ENCODE measurements at places on chromosomes 7 and 10. TPM values are rescaled to one million over a fixed set of nuclear protein-coding genes. Genes with fewer than 3 reads are reported as not detected.

Gene C10orf53
- total RNA-seq, result not detected

DNA sequence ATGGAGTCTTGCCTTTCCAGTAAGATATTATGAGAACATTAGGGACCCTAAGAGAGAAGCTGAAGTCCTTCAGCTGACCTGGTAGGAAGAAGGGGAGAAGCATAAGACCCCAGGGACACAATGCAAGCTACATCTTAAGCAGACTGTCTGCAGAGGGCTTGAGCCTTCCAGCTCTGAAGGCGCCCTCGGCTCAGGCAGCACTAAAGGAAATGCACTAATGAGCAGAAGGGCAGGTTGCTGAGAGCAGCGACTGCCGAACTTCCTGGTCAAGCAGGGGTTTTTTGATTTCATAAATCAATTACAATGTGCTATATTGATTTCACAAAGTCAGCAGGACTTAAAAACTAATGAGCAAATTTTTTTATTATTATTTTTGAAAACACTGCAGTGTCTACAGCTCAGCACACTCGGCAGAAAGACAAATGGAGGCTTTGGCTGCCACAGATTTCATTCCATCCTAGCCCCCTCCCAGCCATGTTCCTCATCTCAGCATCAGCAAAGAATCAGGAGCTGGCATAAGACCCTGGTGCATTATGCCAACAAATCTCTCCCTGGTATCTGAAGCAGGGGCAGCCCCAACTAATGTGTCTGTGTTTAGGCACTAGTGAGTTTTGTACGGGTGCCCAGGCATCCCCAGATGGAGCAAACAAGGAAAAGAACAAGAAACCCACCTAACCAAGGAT, 57.1 kb downstream of the LRRTM3 start:
- H3K36me3 ChIP-seq, result no peaks in the 10 kb centered on the region
- H3K4me1 ChIP-seq, result peaks cover 2% of the 10 kb centered on the region
- H3K4me3 ChIP-seq, result no peak overlapping the region
- no peak overlapping the region for H3K27ac ChIP-seq
- no peaks in the 10 kb centered on the region for H3K27me3 ChIP-seq

DNA sequence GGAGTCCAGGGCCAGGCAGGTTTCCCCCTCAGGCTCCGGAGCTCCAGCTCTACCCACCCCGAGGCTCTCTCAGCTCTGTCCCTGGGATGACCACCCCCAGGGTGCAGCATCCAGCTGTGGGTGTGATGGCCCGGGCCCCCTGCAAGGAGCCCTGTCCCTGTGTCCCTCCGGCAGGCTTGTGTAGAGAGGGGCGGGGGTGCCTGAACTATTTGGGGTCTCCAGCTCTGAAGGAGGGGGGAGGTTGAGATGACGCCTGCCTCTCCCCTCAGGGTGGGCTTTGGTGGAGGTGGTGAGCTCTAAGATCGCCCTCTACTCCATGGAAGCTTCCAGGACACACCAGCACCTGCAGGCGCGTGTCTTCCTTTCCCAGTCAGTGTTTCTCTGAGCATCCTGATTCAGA, 39.4 kb downstream of the ADRA2A start:
- no peak overlapping the region for H3K27ac ChIP-seq
- DNase-seq, result no peak
- peaks cover 12% of the 10 kb centered on the region for H3K27me3 ChIP-seq
- H3K36me3 ChIP-seq, result no peaks in the 10 kb centered on the region

DNA sequence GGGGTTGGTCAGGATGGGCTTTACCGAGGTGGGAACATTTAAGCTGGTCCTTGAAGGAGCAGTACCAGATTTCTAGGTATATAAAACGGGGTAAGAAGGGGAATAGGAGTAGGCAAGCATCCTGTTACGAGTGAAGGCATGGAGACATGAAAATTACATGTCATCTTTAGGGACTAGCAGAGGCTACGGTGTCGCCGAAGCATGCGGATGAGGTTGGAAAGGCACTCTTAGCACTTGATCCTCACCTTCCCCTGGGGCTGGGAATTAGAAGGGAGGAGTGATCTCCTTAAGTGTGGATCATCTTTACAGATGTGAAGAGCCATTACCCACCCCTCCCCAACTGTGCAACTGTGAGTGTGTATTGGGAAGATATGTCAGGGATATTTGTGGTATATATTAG, 13.8 kb upstream of the ZRANB1 start:
- DNase-seq, result no peak
- H3K27me3 ChIP-seq, result no peaks in the 10 kb centered on the region
- no peak overlapping the region for H3K27ac ChIP-seq
- peaks cover 23% of the 10 kb centered on the region for H3K36me3 ChIP-seq

- no peaks in the 10 kb centered on the region for H3K36me3 ChIP-seq
- H3K27me3 ChIP-seq, result no peaks in the 10 kb centered on the region
- no peak overlapping the region for H3K27ac ChIP-seq
Measured at GRCh38 chr10:86113501-86113900, 253.1 kb downstream of the GRID1 start.

Gene VWC2
- total RNA-seq, result not detected

Gene FOXI2
- total RNA-seq, result not detected

Gene IFIT1B
- not detected for total RNA-seq

DNA sequence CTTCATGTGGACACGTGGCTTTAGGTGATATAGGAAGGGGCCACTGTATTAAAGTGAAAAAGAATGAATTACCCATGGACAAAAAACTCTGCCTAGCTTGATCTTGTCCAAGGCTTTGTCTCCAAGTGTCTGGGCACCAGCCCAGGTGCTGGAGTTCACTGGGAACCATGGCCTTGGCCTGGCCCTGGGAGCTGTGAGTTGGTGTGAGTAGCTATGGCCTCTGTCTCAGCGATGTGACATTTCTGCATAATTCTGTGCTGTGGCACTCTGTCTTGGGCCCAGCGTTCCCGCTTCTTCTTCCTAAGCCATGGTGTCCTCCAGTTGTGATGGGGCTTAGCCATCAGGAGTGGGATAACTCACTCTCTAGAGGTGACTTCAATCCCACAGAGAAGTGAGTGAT, 119.0 kb upstream of the PPP2R2D start:
- DNase-seq, result no peak
- no peak overlapping the region for H3K27ac ChIP-seq
- no peak overlapping the region for H3K4me3 ChIP-seq
- peaks cover 3% of the 10 kb centered on the region for H3K36me3 ChIP-seq
- H3K27me3 ChIP-seq, result no peaks in the 10 kb centered on the region

- H3K36me3 ChIP-seq, result no peaks in the 10 kb centered on the region
- H3K27me3 ChIP-seq, result no peaks in the 10 kb centered on the region
- no peak for DNase-seq
- H3K4me1 ChIP-seq, result no peaks in the 10 kb centered on the region
Measured at GRCh38 chr7:70376561-70377031, 755.3 kb upstream of the GALNT17 start.

GRCh38 chr10:127874671-127875448, 17.9 kb downstream of the CLRN3 start:
- DNase-seq, result no peak
- peaks cover 15% of the 10 kb centered on the region for H3K27me3 ChIP-seq
- no peak overlapping the region for H3K4me3 ChIP-seq
- no peaks in the 10 kb centered on the region for H3K36me3 ChIP-seq
- H3K27ac ChIP-seq, result no peak overlapping the region
- peaks cover 9% of the 10 kb centered on the region for H3K4me1 ChIP-seq

DNA sequence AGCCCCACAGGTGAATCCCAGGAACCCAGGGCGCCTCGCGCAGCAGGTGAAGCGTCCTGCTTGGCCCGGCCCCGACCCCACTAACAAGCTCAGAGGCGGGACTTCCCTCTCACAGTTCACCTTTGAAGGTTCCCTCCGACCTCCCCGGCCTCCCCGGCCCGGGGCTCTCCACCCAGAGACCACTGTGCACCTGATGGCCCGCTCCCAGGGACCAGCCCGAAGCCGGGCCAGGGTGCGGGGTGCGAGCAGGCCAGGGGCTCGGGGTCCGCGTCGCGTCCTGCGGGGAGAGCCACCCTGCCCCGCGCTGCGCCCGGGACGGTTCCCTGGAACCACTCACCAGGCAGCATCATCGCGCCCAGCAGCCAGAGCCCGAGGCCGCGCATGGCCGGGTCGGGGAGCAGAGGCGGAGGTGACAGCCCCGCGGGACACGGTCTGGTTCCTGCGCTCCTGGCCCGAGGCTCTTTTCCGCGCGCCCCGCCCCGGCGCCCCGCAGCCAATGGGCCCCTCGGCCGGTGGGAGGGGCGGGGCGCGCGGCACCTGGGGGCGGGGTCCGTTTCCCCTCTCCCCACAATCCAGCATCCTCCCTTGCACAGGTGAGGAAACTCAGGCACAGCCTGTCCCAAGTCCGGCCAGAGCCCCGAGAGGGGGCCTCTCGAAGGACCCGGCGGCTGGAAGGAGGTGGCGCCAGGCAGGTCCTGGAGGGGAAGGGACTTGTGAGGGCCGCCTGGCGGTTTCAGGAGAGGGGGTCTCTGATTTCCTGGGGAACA, at the start of gene ADAM8:
TSS of gene ADAM8 (minus strand) at position 434 of the 767 bp plus-strand sequence. CDS start at position 383, 51 bp downstream.
- H3K4me3 ChIP-seq, result peak within 1 kb of the TSS; percentile 96
- peaks cover 29% of the 10 kb centered on the region for H3K4me1 ChIP-seq
- H3K27me3 ChIP-seq, result no peaks in the 10 kb centered on the region
- peak; percentile 93 for DNase-seq

DNA sequence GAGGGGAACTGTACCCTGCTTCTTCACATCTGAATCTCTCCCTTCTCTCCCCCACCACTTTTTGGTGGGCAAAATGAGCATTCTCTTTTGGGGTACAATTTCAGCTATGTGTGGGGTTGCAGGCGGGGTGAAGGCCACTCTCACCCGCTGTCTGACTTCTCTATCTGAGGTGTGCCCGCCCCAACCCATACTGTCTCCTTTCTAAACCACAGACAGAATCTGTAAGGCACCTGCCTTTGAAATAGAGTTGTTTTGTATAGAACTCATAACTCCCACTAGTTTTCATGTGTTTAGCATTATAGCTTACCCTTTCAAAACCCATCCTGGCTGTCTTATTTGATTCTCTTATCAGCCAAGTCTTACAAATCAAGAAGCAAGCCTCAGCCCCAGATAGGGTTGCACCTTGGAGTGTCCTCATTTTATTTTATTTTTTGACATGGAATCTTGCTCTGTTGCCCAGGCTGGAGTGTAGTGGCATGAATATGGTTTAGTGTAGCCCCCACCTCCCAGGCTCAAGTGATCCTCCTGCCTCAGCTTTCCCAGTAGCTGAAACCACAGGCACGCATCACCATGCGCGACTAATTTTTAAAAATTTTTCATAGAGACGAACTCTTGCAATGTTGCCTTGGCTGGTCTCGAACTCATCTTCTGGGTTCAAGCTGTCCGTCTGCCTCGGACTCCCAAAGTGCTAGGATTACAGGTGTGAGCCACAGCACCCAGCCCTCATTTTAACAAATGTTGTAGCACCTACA, 11.9 kb downstream of the TSPAN14 start:
- H3K4me3 ChIP-seq, result peak overlapping the region; percentile 83
- peak overlapping the region; percentile 98 for H3K27ac ChIP-seq
- peaks cover 32% of the 10 kb centered on the region for H3K36me3 ChIP-seq
- DNase-seq, result peak; percentile 83
- H3K4me1 ChIP-seq, result peaks cover 87% of the 10 kb centered on the region
- no peaks in the 10 kb centered on the region for H3K27me3 ChIP-seq

DNA sequence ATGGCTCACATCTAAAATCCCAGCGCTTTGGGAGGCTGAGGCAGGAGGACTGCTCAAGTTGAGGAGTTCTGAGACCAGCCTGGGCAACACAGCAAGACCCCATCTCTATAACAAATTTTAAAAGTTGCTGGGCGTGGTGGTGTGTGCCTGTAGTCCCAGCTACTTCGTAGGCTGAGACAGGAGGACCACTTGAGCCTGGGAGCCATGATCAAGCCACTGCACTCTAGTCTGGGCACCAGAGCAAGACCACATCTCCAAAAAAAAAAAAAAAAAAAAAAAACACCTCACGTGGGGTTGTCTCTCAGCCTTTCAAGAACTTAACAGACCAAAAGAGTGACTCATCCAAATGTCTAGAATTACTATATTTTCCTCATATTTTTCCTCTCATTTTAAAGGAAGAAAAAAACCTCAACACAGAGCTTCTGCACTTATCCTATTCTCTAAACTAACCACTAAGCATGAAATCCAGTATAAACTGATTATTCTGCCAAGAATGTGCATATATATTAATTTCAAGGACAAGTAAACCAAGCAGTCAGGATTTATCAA, 46.3 kb downstream of the CUL2 start:
- H3K36me3 ChIP-seq, result peaks cover 55% of the 10 kb centered on the region
- H3K4me3 ChIP-seq, result no peak overlapping the region
- peaks cover 9% of the 10 kb centered on the region for H3K4me1 ChIP-seq
- H3K27ac ChIP-seq, result no peak overlapping the region

Gene MPP7
- total RNA-seq, result 0.43 TPM

Gene NACAD
- total RNA-seq, result 0.31 TPM

Gene SPDYE11
- not detected for total RNA-seq

Gene HPS1
- 58.6 TPM for total RNA-seq

Measured in activated CD4-positive, alpha-beta T cell treated with anti-CD3 and anti-CD28 coated beads, Interleukin-2, amount 10 ng/mL, durations not matched to agents 24 days and 14 days (primary cell).